Brain pericyte (primary cell): ENCODE measurements at places on chromosomes 16 and 17.

DNA sequence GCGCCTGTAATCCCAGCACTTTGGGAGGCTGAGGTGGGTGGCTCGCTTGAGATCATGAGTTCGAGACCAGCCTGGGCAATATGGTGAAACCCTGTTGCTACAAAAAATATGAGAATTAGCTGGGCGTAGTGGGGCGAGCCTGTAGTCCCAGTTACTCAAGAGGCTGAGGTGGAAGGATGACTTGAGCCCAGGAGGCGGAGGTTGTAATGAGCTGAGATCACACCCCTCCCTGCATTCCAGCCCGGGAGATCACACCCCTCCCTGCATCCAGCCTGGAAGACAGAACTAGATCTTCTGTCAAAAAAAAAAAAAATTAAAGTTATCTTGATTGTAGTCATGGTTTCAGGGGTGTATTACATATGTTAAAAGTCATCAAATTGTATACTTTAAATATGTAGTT, 26.8 kb upstream of the GLG1 start:
- DNase-seq = no peak

DNA sequence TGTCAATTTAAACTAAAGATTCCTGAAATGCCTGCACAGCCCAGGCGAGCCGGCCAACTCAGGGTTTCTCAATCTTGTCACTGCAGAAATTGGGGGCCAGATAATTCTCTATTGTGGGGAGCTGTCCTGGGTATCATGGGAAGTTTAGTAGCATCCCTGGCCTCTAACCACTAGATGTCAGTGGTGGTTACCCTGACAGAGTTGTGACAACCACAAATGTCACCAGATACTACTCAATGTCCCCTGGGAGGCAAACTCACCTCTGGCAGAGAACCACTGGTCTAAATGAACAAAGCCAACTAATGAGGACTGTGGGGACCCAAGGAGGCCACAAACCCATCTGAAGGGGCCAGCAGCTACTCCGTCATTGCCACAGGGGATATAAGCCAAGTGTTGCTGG, 90.9 kb downstream of the MYH11 start:
- no peak for DNase-seq

DNA sequence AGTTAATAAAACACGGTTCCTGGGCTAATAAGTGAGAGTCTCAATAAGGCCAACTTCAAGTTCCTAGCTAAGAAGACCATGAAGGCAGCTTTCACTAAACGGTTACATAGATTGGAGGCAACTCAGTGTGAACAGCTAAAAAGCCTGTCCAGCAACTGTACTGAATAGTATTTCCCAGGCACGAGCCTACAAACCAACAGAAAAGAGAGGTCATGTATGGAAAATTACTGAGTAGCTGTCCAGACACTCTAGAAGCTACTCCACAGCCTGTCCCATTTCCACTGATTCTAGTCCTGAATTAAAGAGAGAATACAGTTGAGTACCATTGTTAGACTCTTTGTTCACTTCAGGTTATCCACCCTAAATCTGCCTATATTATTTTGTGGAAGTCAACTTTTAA, 36.5 kb upstream of the C17orf78 start:
- no peak for DNase-seq

DNA sequence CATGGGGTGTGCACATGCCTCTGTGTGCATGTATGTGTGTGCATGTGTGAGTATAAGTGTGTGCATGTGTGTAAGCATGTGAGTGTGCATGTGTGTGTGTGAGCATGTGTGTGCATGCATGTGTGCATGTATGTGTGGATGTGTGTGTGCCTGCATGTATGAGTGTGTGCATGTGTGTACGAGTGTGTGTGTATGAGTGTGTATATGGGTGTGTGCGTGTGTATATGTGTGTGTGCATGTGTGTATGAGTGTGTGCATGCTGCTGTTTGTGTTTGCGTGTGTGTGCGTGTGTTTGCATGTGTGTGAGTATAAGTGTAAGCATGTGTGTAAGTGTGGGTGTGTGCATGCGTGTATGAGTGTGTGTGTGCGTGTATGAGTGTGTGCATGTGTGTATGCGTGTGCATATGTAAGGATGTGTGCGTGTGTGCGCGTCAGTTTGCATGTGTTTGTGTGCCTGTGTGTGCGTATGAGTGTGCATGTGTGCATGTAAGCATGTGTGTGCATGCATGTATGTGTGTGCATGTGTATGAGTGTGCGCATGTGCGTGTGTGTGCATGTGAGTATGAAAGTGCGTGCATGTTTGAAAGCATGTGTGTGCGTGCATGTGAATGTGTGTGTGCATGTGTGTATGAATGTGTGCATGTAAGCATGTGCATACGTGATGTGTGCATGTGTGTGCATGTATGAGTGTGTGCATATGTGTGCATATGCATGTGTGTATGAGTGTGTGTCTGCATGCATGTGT, 8.6 kb downstream of the TPSD1 start:
- no peak for DNase-seq

- no peak for DNase-seq
Observed at GRCh38 chr17:43573579-43574321, 27.6 kb upstream of the ETV4 start.

- no peak for DNase-seq
Observed at GRCh38 chr17:71330099-71330375, 790.8 kb upstream of the SOX9 start.

DNA sequence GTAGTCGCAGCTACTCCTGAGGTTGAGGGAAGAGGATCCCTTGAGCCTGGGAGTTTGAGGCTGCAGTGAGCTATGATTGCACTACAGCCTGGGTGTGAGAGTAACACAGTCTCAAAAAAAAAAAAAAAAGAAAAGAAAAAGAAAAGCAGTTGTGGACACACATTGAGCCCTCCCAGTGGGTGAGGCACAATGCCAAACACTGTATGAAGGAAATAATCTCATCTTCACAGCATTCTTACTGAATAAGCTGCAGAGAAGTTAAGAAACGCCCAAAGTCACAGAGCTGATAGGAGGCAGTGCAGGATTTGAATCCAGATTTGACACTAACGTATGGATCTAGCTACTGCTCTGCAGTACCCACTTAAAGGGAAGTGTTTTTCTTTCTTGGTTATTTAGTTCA, 5.9 kb upstream of the LYZL6 start:
- DNase-seq = no peak

- DNase-seq = no peak
Observed at GRCh38 chr16:14148016-14148415, 76.9 kb downstream of the MRTFB start.

GRCh38 chr16:7278636-7279035, 54.0 kb upstream of the RBFOX1 start:
- no peak for DNase-seq

GRCh38 chr16:84749072-84749471, 49.3 kb downstream of the USP10 start:
- DNase-seq = no peak

DNA sequence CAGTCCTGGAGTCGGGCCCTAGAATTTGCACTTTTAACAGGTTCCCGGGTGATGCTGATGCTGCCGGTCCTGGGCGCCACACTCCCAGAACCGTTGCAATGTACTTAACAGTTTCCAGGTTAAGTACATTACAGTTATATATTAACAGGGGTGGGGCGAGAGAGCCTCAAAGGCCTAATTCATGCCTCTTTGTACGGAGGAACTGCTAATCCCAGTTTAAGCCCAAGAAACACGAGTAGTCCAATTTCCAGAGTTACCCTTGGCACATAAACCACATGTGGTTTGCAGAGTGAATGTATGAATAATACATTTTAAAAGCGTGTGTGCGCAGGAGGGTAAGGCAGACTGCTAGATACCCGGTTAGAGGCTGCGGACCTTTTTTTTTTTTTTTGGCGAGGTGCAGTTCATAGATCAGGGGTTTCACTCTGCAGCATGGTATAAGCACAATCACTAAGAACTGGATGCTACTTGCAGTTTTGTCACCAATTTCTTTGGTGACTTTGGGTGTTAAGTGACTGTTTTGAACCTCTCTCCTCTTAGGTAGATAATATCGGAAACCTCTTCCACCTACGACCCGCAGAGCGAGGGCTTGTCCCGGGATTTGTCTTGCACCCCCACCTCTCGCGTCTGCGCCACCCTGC, 713 bp downstream of the COX11 start:
- no peak for DNase-seq

- no peak for DNase-seq
Observed at GRCh38 chr16:67259705-67260104, 10.9 kb downstream of the SLC9A5 start.

GRCh38 chr17:52420555-52421078, 262.1 kb upstream of the CA10 start:
- DNase-seq = no peak

DNA sequence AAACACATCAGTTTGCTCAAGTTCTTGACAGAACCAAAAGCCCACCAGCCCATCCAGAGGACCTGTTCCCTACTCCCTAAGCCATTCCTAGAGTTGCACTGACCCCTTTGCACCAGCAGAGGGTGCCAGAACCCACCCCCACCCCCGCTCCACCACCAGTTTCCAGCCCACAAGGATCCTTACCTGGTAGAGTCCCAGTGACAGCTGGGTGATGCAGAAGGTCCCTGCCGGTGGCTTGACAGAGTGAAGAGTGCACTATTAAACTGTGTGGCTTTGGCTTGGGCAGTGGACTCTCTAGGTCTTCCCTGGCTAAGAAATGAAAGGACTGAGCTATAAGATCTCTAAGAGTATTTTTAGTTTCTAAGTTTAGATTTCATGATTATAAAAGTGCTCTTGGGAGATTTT, 73.3 kb upstream of the MTMR4 start:
- DNase-seq = no peak

DNA sequence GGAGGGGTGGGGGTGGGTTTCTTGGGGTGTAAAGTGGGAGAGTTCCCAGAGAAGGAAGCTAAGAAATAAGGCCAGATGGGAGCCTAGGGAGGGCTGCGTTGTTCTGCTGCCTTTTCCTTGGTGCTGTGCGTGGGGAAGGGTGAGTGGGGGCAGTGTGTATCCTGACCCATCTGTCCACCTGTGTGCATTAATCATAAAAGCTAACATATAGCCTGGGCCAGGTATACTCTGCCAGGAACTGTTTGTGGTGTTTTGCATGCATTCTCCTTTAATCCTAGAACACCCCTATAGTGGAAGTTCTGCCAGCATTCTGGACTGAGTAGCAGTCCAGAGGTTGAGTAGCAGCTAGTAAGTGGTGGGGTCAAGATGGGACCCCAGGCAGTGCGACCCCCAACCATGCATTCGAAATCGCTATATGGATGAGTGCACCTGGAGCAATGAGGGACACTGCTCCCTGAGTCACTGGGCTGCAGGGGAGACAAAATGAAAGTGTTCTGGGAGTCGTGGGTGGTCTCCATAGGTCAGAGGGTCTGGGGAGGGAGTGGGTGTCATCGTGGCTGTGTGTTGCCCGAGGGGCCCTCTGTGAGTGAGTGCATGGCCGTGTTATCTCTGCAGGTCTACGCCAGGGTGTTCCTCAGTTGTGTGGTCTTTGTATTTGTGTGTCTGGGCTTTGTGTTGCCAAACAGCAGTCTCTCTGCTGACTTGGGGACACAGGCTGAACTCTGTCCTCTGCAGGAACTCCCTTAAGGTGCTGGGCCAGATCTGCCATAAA, 1.3 kb downstream of the ERBB2 start:
- DNase-seq = no peak

DNA sequence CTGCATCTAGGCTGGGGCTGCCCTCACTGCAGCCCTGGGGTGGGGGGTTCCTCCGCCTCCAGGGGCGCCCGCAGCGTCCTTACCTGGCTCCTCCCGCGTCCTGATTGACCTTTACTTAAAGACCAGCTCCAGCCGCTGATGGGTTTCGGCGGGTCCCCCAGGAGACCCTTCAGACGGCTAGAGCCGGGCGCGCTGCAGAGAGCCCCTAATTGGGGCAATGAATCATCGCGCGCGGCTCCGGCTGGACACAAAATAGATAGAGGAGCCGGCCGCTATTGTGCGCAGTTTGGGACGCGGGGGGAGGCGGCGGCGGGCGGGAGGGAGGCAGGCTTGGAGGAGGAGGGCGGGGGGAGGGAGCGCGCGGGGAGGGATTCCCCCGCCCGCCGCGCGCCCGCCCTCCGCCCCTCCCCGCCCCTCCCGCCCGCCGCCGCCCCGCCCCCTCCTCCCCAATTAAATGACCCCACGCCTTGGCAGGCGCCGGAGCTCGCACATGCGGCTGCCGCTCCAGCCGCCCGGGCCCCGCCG, 56.5 kb upstream of the CIBAR2 start:
- no peak for DNase-seq

DNA sequence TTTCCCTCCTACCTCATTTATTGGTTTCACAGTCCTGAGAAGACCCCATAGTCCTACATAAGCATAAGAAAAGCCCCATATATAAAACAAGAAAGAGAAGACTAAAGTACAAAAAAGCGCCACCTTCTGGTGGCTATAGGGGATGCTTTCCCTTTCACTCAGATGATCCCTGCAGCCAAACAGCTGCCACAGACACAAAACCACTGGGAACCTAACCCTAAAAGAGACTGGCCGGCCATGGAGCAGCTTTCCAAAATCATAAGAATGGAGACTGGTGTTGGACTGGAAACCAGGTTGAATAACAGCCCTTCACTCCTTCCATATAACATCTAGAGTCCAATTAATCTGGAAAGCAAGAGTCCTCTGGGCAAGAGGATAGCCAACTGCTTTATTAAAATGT, 11.4 kb downstream of the DYNC1LI2 start:
- DNase-seq = no peak

- DNase-seq = no peak
Observed at GRCh38 chr17:28315846-28316705, 2.9 kb upstream of the TMEM97 start.

DNA sequence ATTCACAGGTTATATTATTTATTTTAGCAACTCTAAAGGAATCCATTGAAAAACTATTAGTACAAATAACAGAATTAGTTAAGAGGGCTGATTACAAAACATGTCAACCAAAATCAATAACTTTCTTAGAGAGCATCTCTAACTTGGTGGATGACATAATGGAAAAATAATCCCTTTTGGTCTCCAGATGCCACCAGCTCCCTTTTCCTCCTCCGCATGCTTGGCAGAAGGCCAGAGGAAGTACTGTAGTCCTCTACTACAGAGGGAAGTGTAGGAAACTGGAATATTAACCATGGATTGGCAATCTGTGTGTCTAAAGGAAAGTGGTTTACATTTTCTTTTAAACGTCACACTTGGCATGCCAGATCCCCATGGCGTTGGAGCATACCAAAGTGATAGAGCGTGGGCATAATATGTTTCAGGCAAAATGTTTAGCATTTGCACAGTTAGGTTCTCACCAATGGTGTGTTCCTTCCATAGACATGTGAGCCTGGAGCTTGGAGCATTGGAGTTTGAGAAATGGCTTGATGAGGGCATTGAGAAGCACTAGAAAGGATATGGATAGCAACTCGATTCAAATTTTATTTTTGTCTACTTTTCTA, 106.3 kb downstream of the PRKCB start:
- DNase-seq = no peak

DNA sequence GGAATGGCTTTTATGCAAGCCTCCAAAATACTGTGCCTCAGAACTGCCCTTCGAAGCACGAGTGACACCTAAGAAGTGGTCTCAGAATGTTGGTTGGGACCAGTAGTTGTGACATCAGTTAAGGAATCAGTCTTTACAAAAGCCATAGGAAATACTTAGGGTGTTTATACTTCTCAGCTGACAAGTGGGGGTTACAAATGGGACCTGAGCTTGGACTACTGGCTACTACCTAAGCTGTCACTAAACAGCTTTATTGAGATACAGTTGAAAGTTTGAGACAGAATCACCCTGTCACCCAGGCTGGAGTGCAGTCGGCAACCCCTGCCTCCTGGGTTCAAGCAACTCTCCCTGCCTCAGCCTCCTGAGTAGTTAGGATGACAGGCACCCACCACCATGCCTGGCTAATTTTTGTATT, 5.0 kb downstream of the RPL19 start:
- DNase-seq = no peak

GRCh38 chr17:35537601-35538141, at the start of gene SLFN12L:
Gene SLFN12L (minus strand): TSS chr17:35537678. CDS start chr17:35522364, 15,314 bp downstream.
- no peak for DNase-seq

- no peak for DNase-seq
Observed at GRCh38 chr17:58996968-58997367, 109.7 kb downstream of the TRIM37 start.

- no peak for DNase-seq
Observed at GRCh38 chr16:21150375-21151001, at the start of gene DNAH3. Gene DNAH3 (minus strand): TSS chr16:21150846. CDS start chr16:21150319, 527 bp downstream.
